Activated T-helper 1 cell treated with anti-CD3 and anti-CD28 coated beads, Interleukin-12 subunit alpha, Interleukin-12 subunit beta, Interleukin-2, Interleukin-4 antibody, amounts not matched to agents 30 ng/mL and 10 ng/mL and 1 ng/mL, durations not matched to agents 14 hours and 24 hours and 36 hours (primary cell): ENCODE measurements at places on chromosomes 16 and 17. TPM values are rescaled to one million over a fixed set of nuclear protein-coding genes. Genes with fewer than 3 reads are reported as not detected.
A peak's percentile ranks its signal among the peaks of the same experiment; 100 is the strongest.

The IGSF6 gene
- not detected in 2 replicates for total RNA-seq

The DPEP3 gene
- total RNA-seq, result not detected in 2 replicates

GRCh38 chr17:43028221-43028861, 3.3 kb downstream of the RND2 start:
- DNase-seq, result no peak
- H3K4me3 ChIP-seq, result no peak overlapping the region
- H3K27ac ChIP-seq, result no peak overlapping the region
- H3K36me3 ChIP-seq, result peaks cover 2% of the 10 kb centered on the region
- H3K27me3 ChIP-seq, result peaks cover 17% of the 10 kb centered on the region
- H3K4me1 ChIP-seq, result peaks cover 10% of the 10 kb centered on the region

- H3K27me3 ChIP-seq, result no peaks in the 10 kb centered on the region
- peaks cover 48% of the 10 kb centered on the region for H3K36me3 ChIP-seq
- H3K4me1 ChIP-seq, result peaks cover 29% of the 10 kb centered on the region
- H3K27ac ChIP-seq, result peak overlapping the region; percentile 80
Measured at GRCh38 chr16:31714903-31715504, 158.6 kb upstream of the ZNF267 start.

The DVL2 gene
- total RNA-seq, result 70.0 and 73.5 TPM in 2 replicates

DNA sequence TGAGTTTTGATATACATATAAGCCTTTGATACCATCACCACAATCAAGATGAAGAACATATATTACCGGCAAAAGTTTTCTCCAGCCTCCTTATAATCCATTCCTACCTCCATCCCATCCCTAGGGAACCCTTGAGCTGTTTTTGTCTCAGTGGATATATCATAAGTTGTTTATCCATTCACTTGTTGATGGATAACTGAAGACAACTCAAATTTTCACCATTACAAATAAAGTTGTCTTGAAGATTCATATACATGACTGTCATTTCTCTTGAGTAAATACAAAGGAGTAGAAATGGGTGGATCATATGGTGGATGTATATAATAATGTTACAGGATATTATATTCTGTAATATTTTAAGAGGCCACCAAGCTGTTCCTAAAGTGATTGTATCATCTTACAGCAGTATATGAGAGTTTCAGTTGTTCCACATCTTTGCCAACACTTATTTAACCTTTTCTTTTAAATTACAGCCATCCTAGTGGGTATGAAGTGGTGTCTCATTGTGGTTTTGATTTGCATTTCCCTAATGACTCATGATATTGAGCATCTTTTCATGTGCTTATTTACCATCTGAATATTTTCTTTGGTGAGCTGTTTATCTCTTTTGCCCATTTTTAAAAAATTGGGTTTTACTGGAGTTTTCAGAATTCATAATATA, 17.4 kb downstream of the NF1 start:
- no peak overlapping the region for H3K27ac ChIP-seq
- no peak overlapping the region for H3K4me3 ChIP-seq
- no peaks in the 10 kb centered on the region for H3K27me3 ChIP-seq
- no peaks in the 10 kb centered on the region for H3K36me3 ChIP-seq
- no peak for DNase-seq

GRCh38 chr16:79163691-79164387, 436.7 kb downstream of the MAF start:
- no peaks in the 10 kb centered on the region for H3K27me3 ChIP-seq
- H3K4me3 ChIP-seq, result peak overlapping the region; percentile 28
- peaks cover 5% of the 10 kb centered on the region for H3K36me3 ChIP-seq
- peaks cover 22% of the 10 kb centered on the region for H3K4me1 ChIP-seq
- peak overlapping the region; percentile 24 for H3K27ac ChIP-seq

DNA sequence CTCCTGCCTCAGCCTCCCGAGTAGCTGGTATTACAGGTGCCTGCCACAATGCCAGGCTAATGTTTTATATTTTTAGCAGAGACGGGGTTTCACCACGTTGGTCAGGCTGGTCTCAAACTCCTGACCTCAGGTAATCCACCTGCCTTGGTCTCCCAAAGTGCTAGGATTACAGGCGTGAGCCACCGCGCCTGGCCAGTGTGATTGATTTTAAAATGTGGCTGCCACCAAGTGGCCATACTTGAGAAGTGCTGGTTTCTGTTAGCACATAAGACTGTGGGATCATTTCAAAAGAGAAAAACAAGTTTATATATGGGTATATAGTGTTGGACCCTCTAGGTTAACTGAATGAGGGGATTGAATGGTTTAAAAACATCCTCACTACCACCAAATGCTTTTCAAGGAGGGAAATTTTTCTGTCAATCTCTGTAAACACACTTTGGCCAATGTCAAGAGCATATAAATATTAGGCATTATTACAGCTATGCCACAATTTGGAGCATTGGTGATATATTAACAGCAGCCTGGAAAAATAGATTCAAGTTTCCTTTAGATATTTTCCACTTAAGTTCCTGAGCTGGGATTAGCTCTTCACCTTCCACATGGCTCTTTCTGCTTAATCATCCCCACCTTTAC, 13.5 kb upstream of the DHRS13 start:
- no peak for DNase-seq
- no peak overlapping the region for H3K4me3 ChIP-seq
- H3K36me3 ChIP-seq, result peaks cover 63% of the 10 kb centered on the region
- H3K27ac ChIP-seq, result peak overlapping the region; percentile 47
- no peaks in the 10 kb centered on the region for H3K27me3 ChIP-seq

DNA sequence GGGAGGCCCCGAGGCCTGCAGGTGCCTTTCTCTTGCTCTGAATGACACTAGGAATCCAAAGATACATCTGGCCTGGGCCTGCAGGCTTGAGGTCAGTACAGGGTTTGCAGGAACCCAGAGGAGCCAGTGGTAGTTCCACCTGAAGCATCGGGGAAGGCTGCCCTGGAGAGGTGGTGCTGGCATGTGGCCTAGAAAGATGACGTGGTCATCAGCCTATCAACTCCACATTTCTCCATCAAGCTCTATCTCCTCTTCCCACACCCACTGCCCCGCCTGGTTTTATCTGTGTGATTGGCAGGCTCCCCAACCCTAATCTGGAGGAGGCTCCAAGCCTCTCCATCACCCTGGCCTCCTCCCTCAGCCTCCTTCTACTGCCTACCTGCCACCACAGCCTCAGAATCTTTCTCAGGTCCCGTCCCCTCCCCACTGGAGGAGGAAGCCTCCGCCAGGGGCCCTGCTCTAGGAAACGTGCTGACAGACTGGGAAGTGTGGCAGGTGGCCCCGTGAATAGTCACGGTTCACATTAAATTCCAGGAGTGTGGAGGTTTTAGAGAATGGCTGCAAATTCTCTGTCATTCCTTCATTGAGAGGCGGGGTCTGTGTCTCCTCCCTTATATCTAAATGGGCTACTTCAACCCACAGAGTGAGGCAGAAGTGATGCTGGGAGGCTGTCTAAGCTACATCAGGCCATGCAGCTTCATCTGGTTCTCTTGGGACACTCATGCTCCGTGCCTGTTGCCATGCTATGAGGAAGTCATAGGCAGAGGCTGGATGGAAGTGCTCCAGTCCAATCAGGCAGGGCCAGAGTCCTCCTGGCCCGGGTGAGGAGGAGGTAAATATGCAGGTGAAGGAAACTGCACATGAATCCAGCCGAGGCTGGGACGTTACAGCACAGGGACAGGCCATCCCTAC, 11.4 kb upstream of the MAP2K3 start:
- no peak overlapping the region for H3K27ac ChIP-seq
- no peak overlapping the region for H3K4me3 ChIP-seq
- no peaks in the 10 kb centered on the region for H3K36me3 ChIP-seq
- no peak for DNase-seq
- H3K4me1 ChIP-seq, result peaks cover 30% of the 10 kb centered on the region

The GPS1 gene
- 112 and 124 TPM in 2 replicates for total RNA-seq

GRCh38 chr17:43907425-43907981, at the start of gene MPP2:
MPP2 (minus strand) TSS chr17:43907536; CDS start chr17:43904460, 3,076 bp downstream.
- no peak within 1 kb of the TSS for H3K27ac ChIP-seq
- H3K36me3 ChIP-seq, result no peaks in the 10 kb centered on the region
- peak; percentile 27 for DNase-seq
- H3K4me1 ChIP-seq, result peaks cover 4% of the 10 kb centered on the region
- H3K27me3 ChIP-seq, result peaks cover 49% of the 10 kb centered on the region

GRCh38 chr16:16146380-16147315, 76.6 kb downstream of the ABCC6 start:
- no peaks in the 10 kb centered on the region for H3K4me1 ChIP-seq
- no peak overlapping the region for H3K27ac ChIP-seq
- DNase-seq, result no peak
- H3K27me3 ChIP-seq, result no peaks in the 10 kb centered on the region
- peaks cover 19% of the 10 kb centered on the region for H3K36me3 ChIP-seq

DNA sequence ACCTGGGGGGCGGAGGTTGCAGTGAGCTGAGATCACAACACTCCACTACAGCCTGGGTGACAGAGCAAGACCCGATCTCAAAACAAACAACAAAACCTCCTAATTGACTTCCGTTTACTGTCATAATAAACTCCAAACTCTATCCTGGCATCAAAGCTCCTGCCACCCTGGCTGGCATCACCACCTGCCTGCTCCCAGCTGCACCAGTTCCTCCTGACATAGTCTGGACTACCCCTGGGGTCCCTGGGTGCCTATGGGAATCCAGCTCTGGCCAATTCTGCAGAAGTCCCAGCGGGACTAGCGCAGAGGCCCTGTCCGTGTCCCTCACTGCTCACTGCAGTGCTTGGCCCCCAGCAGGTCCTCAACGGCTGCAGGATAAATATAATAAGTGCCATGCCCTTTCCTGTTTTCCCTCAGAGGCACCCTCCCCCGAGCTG, 723 bp downstream of the NTHL1 start:
- no peaks in the 10 kb centered on the region for H3K27me3 ChIP-seq
- peak overlapping the region; percentile 67 for H3K27ac ChIP-seq
- DNase-seq, result no peak
- peak overlapping the region; percentile 93 for H3K4me3 ChIP-seq
- peaks cover 21% of the 10 kb centered on the region for H3K4me1 ChIP-seq

- peak; percentile 60 for DNase-seq
- peaks cover 13% of the 10 kb centered on the region for H3K36me3 ChIP-seq
- H3K27me3 ChIP-seq, result peaks cover 8% of the 10 kb centered on the region
- peak overlapping the region; percentile 95 for H3K4me3 ChIP-seq
Measured at GRCh38 chr17:48543107-48543853, 1.6 kb downstream of the HOXB2 start.

DNA sequence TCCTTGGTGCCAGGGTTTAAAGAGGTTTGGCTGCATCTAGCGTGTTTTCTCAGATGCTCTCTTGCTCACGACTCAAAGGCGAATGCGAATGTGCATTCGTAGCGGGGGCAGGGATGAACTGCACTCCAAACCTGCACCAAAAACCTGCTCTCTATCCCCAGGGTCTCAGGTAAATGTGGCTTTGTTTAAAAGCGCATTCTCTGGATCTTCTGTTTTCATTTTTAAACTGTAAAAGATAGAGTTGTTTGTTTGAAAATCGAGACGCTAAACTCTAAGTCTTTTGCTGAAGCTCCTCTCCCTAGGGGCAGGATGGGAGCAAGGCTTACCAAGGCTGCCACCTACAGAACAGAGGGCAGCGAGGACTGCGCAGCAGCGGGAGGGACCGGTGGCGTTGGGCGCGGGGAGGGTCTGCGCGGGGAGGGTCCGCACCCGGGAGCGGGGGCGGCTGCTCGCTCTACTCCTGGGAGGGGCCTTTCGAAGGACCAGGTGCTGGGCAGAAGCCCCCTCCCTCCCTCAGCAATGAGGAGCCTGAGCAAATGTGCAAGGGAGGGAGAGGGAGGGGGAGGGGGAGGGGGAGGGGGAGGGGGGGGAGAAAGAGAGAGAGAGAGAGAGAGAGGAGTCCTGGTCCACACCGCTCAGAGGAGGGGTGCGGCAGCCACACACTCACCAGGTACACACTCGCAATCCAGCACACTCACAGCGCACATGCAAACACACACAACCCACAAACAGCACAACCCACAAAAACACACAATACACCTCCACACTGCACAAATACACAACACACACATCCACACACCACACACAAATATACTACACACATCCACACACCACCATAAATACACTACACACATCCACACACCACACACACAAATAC, 142.8 kb downstream of the GRIN2A start:
- no peak overlapping the region for H3K4me3 ChIP-seq
- H3K4me1 ChIP-seq, result no peaks in the 10 kb centered on the region
- H3K27ac ChIP-seq, result no peak overlapping the region
- peaks cover 7% of the 10 kb centered on the region for H3K27me3 ChIP-seq
- DNase-seq, result no peak

DNA sequence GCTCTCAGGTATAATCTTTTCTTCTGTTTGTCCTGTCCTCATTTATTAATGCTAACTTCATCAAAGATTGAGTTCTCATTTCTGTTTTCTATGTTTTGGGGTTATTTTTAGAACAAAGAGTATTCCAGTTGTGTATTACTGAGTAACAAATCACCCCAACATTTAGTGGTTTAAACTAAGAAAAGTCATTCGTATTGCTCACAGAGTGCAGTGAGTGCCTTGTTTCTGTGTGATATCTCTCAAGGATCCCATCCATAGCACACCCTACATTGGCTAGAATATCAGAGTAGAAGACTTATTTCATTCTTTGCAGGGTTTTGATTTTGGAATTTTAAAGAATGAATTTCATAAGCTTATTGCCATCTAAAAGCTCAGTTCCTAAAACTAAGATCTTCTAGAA, 72.1 kb downstream of the VMP1 start:
- H3K36me3 ChIP-seq, result peaks cover 42% of the 10 kb centered on the region
- no peaks in the 10 kb centered on the region for H3K27me3 ChIP-seq
- peak overlapping the region; percentile 87 for H3K27ac ChIP-seq
- peaks cover 57% of the 10 kb centered on the region for H3K4me1 ChIP-seq
- peak overlapping the region; percentile 44 for H3K4me3 ChIP-seq

GRCh38 chr16:68343137-68343536, 32.3 kb downstream of the PRMT7 start:
- no peak for DNase-seq
- no peak overlapping the region for H3K27ac ChIP-seq
- H3K4me1 ChIP-seq, result peaks cover 22% of the 10 kb centered on the region

The CHD3 gene
- 125 and 133 TPM in 2 replicates for total RNA-seq

The AATK gene
- total RNA-seq, result 0.61 and 0.62 TPM in 2 replicates

DNA sequence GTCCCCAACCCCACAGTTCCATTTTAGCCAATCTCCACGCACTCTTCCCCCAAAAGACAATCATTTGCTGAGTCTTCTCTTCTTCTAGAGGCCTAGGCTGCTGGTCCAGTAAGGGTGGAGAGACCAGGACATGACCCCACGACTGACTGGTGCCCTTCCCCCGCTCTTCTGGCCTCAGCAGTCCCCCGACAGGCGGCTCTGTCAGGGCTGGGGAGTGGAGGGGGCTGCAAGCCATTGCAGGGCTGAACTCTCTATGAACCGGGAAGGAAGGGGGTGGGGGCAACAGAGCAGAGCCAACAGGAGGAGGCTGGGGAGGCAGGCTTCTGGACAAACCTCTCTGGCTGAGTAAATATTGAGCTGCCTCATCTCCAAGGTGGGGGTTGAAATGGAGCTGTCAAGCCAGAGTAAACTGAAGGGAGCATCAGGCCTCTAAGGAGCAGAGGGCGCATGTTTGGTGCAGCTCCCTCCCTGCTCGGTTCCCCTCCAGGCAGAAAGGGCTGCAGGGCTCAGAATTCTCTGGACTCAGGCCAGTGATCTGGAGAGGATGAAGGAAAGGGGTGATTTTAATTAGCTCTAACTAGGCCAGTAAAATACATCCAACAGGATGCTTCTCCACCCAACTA, 8.7 kb downstream of the HOXB1 start:
- H3K4me1 ChIP-seq, result peaks cover 22% of the 10 kb centered on the region
- no peak overlapping the region for H3K27ac ChIP-seq

GRCh38 chr17:18964550-18964949, 12.6 kb downstream of the SLC5A10 start:
- peaks cover 17% of the 10 kb centered on the region for H3K4me1 ChIP-seq
- H3K27ac ChIP-seq, result no peak overlapping the region
- DNase-seq, result no peak
- H3K27me3 ChIP-seq, result no peaks in the 10 kb centered on the region
- no peaks in the 10 kb centered on the region for H3K36me3 ChIP-seq

GRCh38 chr16:24863582-24864437, 18.0 kb downstream of the SLC5A11 start:
- H3K36me3 ChIP-seq, result no peaks in the 10 kb centered on the region
- no peaks in the 10 kb centered on the region for H3K4me1 ChIP-seq
- DNase-seq, result no peak
- H3K4me3 ChIP-seq, result no peak overlapping the region
- H3K27me3 ChIP-seq, result peaks cover 11% of the 10 kb centered on the region

The KRT32 gene
- total RNA-seq, result not detected in 2 replicates

The SLC16A6 gene
- total RNA-seq, result 3.0 and 3.8 TPM in 2 replicates
